Upper lobe of left lung (tissue), 6 donors: ENCODE measurements at places on chromosomes 4 and X. TPM values are rescaled to one million over a fixed set of nuclear protein-coding genes. Genes with fewer than 3 reads are reported as not detected.

GRCh38 chr4:40243386-40243948 is 46.6 kb downstream of the RHOH start:
- H3K4me1 ChIP-seq: peaks cover 4% of the 10 kb centered on the region
- H3K27me3 ChIP-seq: no peaks in the 10 kb centered on the region
- peak overlapping the region; percentile 40 for H3K27ac ChIP-seq
- no peak for DNase-seq

- no peak overlapping the region for H3K4me3 ChIP-seq
- H3K27me3 ChIP-seq: no peaks in the 10 kb centered on the region
- H3K27ac ChIP-seq: no peak overlapping the region
Observed at GRCh38 chr4:181971411-181971810, 271.8 kb upstream of the TENM3 start.

DNA sequence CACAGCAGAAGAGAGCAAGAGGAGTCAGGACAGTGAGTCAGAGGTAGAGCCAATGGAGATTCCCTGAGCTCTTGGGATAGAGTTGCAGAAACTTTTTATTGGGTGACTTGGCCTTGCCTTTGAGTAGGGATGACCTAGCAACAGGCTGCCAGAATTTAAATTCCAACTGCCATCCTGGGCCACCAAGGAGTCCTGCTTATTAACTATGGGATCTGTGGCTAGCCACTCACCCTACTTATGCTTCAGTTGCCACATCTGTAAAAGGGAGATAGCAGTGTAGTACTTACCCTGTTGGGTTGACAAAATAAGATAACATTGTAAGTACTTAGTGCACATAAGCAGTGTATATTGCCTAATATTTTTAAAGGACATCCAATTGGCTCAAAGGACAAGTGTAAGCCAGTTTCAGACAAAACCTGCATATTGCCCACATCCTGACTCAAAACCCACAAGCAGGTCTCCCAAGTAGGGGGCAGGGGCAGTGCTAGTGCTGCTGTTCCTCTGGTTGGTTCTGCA is 43.5 kb upstream of the TMEM164 start:
- no peak for DNase-seq
- H3K4me1 ChIP-seq: no peaks in the 10 kb centered on the region
- no peaks in the 10 kb centered on the region for H3K27me3 ChIP-seq
- H3K36me3 ChIP-seq: no peaks in the 10 kb centered on the region

DNA sequence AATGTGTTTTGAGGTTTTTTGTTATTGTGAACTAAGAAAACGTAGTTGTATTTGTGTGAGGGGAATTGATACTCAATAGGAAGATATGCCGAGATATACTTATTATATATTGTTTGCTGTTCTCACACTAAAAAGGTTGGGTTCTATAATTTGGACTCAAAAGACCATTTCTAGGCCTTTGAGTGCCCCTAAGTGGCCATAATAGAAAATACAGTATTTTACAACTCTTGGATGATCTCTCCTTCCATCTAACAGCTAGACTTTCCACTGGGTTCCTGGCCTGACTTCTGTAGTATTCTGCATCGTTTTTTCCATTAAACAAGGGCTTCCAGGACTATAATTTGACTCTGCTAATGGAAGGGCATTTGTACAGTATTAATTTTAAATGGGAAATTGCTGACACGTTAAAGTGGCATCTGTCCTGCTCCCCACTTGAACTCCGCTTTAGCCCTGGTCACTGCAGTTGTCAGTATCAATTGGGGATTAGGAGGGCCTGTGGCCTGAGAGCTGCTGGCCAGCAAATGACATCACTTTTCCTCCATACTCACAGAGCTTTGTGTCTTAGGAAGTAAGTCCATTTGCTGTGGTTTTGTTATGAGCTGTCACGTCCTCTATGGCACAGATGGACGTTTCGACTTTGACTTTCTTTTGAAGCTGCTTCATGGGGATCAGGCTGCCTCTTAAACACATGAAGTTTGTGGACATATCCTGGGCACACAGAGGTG is 176.9 kb downstream of the SLIT2 start:
- H3K4me3 ChIP-seq: no peak overlapping the region
- H3K4me1 ChIP-seq: no peaks in the 10 kb centered on the region
- H3K36me3 ChIP-seq: no peaks in the 10 kb centered on the region
- DNase-seq: no peak

- no peak overlapping the region for H3K27ac ChIP-seq
- H3K36me3 ChIP-seq: no peaks in the 10 kb centered on the region
- no peaks in the 10 kb centered on the region for H3K4me1 ChIP-seq
- H3K27me3 ChIP-seq: no peaks in the 10 kb centered on the region
- H3K4me3 ChIP-seq: no peak overlapping the region
- no peak for DNase-seq
Observed at GRCh38 chrX:134654398-134655012, 3.8 kb downstream of the PLAC1 start.

DNA sequence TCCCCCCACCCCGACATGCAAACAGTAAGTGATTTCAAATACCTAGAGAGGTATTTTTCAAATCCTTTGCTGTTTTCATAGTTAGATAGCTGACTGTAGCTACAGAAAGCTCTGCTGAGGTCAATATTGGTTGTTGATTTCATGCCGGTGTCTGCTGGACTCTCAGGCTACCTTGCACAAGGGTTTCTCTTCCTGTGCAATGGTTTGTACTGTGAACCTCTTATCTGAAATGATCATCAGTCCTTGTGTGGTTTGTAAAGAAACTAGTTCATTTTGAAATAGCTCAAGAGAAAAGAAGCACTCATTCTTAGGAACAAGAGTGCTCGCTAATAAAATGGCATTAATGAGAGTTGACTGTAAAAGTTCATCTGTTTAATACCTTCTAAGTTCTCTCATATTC is 2.1 kb downstream of the MTM1 start:
- H3K27ac ChIP-seq: peak overlapping the region; percentile 89
- H3K36me3 ChIP-seq: no peaks in the 10 kb centered on the region
- no peaks in the 10 kb centered on the region for H3K27me3 ChIP-seq
- DNase-seq: no peak
- no peak overlapping the region for H3K4me3 ChIP-seq

DNA sequence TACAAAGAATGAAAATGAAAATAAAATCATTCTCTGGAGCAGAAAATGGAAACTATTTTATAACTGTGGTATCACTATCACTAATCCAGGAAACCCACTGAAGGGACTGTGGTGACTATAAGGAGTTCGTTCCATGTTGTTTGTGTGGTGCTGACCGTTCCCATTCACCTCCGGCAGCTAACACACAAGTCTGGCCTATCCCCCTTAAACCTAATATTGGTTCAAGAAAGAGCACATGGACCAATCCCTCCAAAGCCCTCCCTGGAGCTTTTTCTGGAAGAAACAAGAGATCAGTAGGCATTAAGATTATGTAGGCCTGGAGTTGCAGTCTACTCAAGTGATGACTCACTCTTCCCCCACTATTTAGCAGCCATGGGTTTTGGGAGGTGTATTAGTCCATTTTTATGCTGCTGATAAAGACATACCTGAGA is 25.9 kb upstream of the FAM241A start:
- no peak for DNase-seq
- H3K4me3 ChIP-seq: no peak overlapping the region
- H3K27me3 ChIP-seq: no peaks in the 10 kb centered on the region
- H3K36me3 ChIP-seq: no peaks in the 10 kb centered on the region
- H3K4me1 ChIP-seq: no peaks in the 10 kb centered on the region

GRCh38 chr4:2809610-2810180 is 16.8 kb downstream of the SH3BP2 start:
- no peaks in the 10 kb centered on the region for H3K36me3 ChIP-seq
- H3K4me1 ChIP-seq: peaks cover 76% of the 10 kb centered on the region
- H3K27me3 ChIP-seq: no peaks in the 10 kb centered on the region
- H3K4me3 ChIP-seq: no peak overlapping the region
- peak; percentile 61 for DNase-seq
- peak overlapping the region; percentile 92 for H3K27ac ChIP-seq

GRCh38 chrX:42976746-42977366 is 198.9 kb upstream of the PPP1R2C start:
- H3K27ac ChIP-seq: no peak overlapping the region
- H3K27me3 ChIP-seq: no peaks in the 10 kb centered on the region
- H3K4me1 ChIP-seq: no peaks in the 10 kb centered on the region

GRCh38 chrX:39602195-39602594 is 495.6 kb downstream of the BCOR start:
- no peak overlapping the region for H3K4me3 ChIP-seq
- no peak overlapping the region for H3K27ac ChIP-seq
- no peak for DNase-seq
- no peaks in the 10 kb centered on the region for H3K4me1 ChIP-seq
- no peaks in the 10 kb centered on the region for H3K27me3 ChIP-seq

DNA sequence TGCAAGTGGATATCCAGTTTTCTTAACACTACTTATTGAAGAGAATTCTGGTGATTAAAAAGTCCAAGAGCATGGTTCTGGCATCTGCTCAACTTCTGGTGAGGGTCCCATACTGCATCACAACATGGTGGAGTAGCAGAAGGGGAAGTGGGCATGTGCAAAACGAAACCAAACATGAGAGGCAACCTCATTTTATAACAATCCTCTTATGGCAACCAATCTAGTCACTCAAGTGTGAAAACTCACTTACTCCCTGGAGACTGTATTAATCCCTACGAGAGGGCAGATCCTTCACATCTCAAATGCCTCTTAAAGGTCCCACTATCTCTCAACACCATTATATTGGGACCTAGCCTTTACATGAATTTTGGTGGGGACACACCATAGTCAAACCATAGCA is 55.4 kb upstream of the TRO start:
- DNase-seq: no peak
- no peaks in the 10 kb centered on the region for H3K36me3 ChIP-seq
- no peaks in the 10 kb centered on the region for H3K27me3 ChIP-seq

- no peaks in the 10 kb centered on the region for H3K4me1 ChIP-seq
- H3K27me3 ChIP-seq: no peaks in the 10 kb centered on the region
Observed at GRCh38 chr4:96009427-96010119, 169.7 kb downstream of the PDHA2 start.

GRCh38 chr4:74237425-74237966 is 70.8 kb upstream of the EPGN start:
- no peaks in the 10 kb centered on the region for H3K27me3 ChIP-seq
- no peak overlapping the region for H3K27ac ChIP-seq
- H3K4me1 ChIP-seq: no peaks in the 10 kb centered on the region
- H3K36me3 ChIP-seq: no peaks in the 10 kb centered on the region

- no peak overlapping the region for H3K4me3 ChIP-seq
- no peaks in the 10 kb centered on the region for H3K4me1 ChIP-seq
- no peaks in the 10 kb centered on the region for H3K36me3 ChIP-seq
- no peaks in the 10 kb centered on the region for H3K27me3 ChIP-seq
- H3K27ac ChIP-seq: no peak overlapping the region
Observed at GRCh38 chr4:92599044-92599443, 295.3 kb downstream of the GRID2 start.

- no peak overlapping the region for H3K4me3 ChIP-seq
- H3K27ac ChIP-seq: no peak overlapping the region
- DNase-seq: no peak
- H3K27me3 ChIP-seq: no peaks in the 10 kb centered on the region
- no peaks in the 10 kb centered on the region for H3K36me3 ChIP-seq
- no peaks in the 10 kb centered on the region for H3K4me1 ChIP-seq
Observed at GRCh38 chr4:46146993-46147392, 23.1 kb upstream of the GABRG1 start.

GRCh38 chrX:41085878-41086626 is 807 bp downstream of the USP9X start:
- peak; percentile 89 for DNase-seq
- peak overlapping the region; percentile 43 for H3K4me3 ChIP-seq
- H3K4me1 ChIP-seq: peaks cover 2% of the 10 kb centered on the region

DNA sequence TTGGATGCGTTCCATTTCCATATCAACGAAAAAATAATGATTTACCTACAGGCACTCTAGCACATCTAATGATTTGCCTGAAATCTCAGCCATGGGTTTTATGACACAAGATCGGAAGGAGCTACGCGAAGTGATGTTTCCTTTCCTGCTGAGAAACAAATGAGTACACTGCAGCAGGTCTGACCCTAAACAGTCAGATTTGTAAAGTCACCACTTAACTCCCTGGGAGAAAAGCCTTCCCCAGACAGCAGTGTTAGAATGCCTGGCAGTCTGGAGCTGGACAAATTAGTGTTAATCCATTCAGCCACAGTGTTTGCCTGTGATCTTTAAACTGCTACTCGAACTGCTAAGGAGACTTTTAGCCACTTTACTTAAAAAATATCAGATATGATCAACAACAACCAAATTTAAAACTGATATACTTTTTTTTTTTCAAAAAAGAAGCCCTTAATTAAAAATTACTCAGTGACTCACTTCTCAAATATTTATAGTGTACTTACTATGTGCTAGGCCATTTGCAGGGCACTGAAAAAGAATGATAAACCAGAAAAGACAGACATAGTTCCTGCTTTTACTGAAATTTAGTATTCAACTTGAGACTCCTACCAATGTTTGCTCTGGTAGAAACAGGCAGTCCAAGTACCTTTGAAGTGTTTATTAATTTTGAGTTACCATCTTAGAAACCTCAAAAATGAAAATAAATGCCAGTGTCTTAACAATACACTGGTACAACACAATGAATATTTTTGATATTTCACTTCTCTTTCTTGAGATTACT is 104.5 kb downstream of the SHISA3 start:
- peaks cover 4% of the 10 kb centered on the region for H3K36me3 ChIP-seq
- DNase-seq: no peak
- H3K4me3 ChIP-seq: no peak overlapping the region
- H3K27ac ChIP-seq: no peak overlapping the region
- H3K4me1 ChIP-seq: no peaks in the 10 kb centered on the region

DNA sequence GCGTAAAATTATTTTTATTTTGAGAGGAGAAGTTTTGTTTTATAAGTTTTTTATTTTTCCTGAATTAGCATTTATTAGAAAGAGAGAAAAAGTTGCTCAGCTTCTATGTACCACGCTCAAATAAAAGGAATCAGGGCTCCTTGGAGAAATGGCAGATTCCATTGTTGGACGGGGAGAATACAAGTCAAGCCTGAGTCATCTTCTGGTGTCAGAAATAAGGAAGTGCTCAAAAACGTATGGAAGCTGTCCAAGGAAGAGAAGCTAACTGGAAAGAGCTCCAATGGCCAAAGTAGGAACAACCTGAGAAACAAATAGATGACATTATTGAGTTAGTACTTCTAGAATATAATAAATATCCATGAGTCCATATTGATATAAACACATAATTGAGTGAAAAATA is 89.3 kb upstream of the NEIL3 start:
- no peaks in the 10 kb centered on the region for H3K4me1 ChIP-seq
- H3K27me3 ChIP-seq: no peaks in the 10 kb centered on the region
- no peak overlapping the region for H3K27ac ChIP-seq
- no peak for DNase-seq

DNA sequence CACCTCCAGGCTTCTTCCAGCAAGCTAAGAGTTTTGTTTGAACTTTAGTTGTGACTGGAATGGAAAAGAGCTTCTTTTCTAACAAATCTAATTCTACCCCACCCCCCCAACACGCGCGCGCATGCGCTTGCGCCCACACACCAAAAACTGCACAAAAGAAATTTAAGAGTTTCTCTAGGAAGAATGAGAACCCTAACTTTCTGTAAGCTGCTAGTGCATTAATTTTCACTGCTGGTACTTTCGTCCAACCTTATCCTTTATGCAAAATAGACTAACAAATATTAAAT is 9.0 kb upstream of the INTU start:
- H3K27ac ChIP-seq: peak overlapping the region; percentile 82
- no peaks in the 10 kb centered on the region for H3K36me3 ChIP-seq
- no peak for DNase-seq

Gene MYOZ2
- not detected for total RNA-seq

Gene UNC5C
- total RNA-seq: 3.9 TPM

Gene RAPGEF2
- 122 TPM for total RNA-seq

Gene ENOX2
- 7.3 TPM for total RNA-seq

Gene TMPRSS11B
- not detected for total RNA-seq

Gene USP26
- total RNA-seq: not detected

Gene FAM133A
- not detected for total RNA-seq

Gene GSPT2
- total RNA-seq: 2.6 TPM
